ENCODE measurements at places on chromosomes 6 and 20.

GRCh38 chr6:163814494-163815364 is 400.2 kb downstream of the QKI start:
- no peak for DNase-seq

GRCh38 chr20:46040902-46041535 is 12.0 kb downstream of the SLC12A5 start:
- no peak for DNase-seq

- DNase-seq = no peak
These were observed 730 bp downstream of the PARD6B start for GRCh38 chr20:50731930-50732690.

DNA sequence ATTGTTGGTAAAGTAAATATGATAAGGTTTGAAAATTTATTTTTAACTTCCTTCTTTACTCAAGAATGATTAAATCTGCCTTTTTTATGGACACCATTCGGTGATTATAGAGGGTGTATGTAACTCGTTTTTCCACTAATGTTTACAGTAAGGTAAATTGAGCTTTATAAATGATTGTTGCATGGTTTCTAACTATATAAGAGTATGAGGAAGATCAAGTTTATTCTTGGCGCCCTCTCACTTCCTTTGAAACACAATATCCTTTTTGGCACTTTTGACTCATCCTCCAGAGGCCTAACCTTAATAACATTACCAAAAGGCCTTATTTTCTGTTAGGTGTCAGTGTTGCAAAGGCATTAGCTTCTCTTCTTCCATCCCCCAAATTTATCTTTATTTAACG is 41.8 kb upstream of the MTRF1L start:
- no peak for DNase-seq

DNA sequence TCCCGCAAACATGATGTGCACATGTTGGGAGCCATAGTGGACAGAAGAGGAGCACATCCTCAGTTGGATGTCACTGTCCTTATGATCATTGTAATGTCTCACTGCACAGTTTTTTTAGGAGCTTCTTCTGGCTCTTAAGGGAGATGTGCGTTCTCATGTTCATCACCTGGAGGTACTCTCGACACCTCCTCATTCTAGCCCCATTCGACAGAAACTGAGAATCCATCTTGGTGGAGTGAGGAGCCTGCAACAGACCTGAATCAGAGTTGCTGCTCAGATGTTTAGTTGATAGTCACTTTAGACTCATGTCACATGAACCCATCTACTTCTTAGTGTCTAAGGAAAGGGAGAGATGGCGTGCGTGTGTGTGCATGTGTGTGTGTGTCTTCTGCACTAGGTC is 2.3 kb upstream of the BMP6 start:
- DNase-seq = no peak

- no peak for DNase-seq
These were observed 129.1 kb downstream of the PACRG start for GRCh38 chr6:162856885-162857284.

GRCh38 chr20:57310821-57311514 is 18.6 kb upstream of the SPO11 start:
- no peak for DNase-seq

GRCh38 chr6:167394339-167394738 is 69.5 kb downstream of the TTLL2 start:
- no peak for DNase-seq

DNA sequence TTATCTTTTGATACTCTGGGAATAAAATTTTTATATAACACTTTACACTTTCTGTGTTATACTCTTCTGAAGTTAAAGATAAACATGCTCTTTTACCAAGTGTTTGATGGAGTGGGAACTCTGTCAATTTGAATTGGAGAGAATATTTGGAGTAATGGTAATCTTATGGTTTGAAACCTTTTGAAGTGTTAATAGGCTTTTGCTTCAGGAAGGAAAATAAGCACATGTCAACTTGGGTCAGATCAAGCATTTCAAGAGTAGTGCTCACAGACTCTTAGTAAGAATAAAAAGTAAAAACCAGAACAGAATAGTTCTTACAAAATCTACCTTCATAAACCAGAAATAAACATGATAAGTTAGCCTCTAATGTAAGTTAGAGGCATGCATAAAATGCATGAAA is 24.4 kb upstream of the IRAK1BP1 start:
- no peak for DNase-seq

DNA sequence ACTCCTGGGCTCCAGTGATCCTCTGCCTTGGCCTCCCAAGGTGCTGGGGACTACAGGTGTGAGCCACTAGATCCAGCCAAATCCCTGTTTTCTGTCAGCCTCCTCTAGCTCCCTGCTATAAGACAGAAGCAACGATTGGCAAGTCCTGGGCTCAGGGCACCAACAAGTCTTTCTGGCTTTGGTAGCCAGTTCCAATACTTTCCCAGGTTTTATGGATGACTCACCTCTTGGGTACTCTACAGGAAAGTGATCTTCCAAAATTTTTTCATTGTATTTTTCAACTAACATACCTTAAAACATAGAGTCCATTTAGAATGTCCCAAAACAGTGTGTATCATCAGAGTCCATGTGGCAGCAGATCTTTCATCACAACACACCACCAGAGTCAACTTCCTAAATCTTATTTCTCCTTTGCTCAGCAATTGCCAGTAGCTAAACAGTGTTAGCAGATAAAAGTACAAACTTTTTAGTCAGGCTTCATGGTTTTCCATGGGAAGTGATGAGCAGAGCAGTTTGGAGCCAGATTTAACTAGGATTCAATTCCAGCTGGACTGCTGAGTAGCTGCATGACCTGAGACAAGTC is 13.3 kb downstream of the GABBR1 start:
- no peak for DNase-seq

- no peak for DNase-seq
These were observed 523.6 kb upstream of the RNF217 start for GRCh38 chr6:124438546-124439065.

- DNase-seq = no peak
These were observed 92.1 kb upstream of the FAM184A start for GRCh38 chr6:119170447-119171087.

- DNase-seq = no peak
These were observed 55.6 kb upstream of the MPC1 start for GRCh38 chr6:166438211-166438861.

- no peak for DNase-seq
These were observed 2.1 kb downstream of the CDS2 start for GRCh38 chr20:5128886-5129285.

DNA sequence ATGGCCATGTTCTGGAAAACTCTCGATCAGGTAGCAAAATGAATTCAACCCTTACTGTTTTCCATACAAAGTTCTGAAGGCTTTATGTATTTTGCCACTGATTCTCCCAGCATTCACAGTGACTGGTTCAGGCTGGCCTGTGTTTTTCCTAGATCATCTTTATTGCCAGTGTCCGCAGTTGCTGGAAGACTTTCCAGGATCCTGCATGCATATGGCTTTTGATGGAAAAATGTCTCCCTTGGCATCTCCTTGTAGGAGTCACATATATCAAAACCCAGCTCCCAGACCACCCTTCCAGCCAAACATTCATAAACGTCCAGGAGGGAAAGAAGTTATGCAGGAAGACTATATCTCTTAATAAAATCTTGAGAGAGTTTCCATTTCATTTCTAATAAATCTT is 588.8 kb downstream of the MAFB start:
- DNase-seq = no peak

DNA sequence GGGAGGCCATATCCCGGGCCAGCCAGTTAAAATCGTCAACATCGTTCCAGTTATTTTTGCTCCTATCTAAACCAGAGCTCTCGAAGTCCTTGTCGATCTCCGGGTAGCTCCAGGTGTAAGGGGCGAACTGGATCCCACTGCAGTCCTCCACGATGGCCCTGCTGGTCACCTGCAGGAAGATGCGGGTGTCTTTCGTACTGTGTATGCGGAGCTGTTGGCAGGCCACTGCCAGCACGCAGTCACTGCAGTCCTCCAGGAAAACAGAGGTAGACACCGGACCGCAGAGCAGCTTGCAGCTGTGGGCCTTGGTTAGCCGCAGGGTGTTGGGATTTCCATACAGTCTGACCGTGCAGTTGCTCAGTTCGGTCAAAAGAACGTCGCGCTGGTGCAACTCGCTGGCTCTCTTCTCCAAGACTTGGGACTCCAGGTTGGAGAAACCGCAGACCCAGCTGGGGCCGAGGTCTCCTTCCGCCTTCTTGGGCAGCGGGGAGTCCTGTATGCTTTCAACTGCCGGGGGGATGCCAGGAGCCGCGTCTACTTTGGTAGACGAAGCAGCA is 742 bp downstream of the TBCC start:
- DNase-seq = no peak

- DNase-seq = no peak
These were observed 66.8 kb upstream of the MYL9 start for GRCh38 chr20:36474563-36474962.

DNA sequence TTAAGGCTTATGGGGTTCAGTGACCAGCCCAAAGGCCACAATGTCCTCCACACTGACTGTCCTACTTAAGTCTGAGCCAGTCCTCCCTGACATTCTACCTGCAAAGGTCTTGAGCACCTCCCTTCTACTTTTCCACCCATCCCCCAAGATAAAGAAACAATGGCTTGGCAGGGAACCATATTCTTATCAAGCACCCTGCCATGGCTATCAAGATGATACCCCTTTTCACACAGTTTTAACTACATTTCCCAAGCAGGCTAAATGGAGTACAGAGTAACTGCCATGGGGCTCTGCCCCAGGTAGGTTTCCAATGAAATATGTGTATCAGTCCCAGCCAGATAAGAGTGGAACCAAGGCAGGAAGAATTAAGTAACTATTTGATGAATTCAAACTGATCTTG is 85.9 kb upstream of the MOCS1 start:
- no peak for DNase-seq

GRCh38 chr6:137827977-137828810 is 38.9 kb upstream of the TNFAIP3 start:
- no peak for DNase-seq

- DNase-seq = no peak
These were observed 584 bp downstream of the C20orf141 start for GRCh38 chr20:2815242-2815900.

GRCh38 chr6:142300302-142300701 is 1.5 kb upstream of the ADGRG6 start:
- no peak for DNase-seq

DNA sequence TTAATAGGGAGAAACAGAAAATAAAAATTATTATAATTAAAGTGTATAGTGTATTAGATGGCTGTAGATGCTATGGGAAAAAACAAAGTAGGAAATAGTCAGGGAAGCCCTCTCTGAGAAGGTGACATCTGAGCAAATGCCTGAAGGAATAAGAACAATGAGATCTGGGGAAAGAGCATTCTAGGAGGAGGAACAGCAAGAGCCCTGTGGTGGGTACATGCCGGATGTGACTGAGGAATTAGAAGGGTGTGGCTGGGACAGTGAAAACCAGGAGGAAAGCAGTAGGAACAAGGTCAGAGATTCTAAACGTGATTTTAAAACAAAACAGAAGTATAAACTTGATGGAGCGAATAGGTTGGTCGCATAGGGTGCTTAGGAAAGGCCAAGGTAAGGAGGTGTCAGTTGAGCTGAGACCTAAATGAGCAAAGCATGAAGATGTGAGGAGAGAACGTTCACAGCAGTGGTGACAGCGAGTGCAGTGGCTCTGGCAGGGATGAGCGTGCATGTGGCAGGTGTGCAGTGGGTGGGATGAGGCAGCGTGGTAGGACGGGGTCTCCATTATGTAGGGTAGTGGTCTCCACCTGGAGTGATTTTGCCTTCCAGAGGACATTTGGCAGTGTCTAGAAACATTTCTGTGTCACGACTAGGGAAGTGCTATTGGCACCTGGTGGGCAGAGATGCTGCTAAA is 97.1 kb upstream of the MRPS10 start:
- DNase-seq = no peak

- DNase-seq = no peak
These were observed 26.3 kb downstream of the SLC2A4RG start for GRCh38 chr20:63765902-63766301.

- no peak for DNase-seq
These were observed 52.2 kb upstream of the UNC93A start for GRCh38 chr6:167238694-167239467.

GRCh38 chr6:101666256-101666655 is 272.7 kb downstream of the GRIK2 start:
- no peak for DNase-seq

GRCh38 chr6:150267686-150268561 is 100.9 kb upstream of the IYD start:
- DNase-seq = no peak

DNA sequence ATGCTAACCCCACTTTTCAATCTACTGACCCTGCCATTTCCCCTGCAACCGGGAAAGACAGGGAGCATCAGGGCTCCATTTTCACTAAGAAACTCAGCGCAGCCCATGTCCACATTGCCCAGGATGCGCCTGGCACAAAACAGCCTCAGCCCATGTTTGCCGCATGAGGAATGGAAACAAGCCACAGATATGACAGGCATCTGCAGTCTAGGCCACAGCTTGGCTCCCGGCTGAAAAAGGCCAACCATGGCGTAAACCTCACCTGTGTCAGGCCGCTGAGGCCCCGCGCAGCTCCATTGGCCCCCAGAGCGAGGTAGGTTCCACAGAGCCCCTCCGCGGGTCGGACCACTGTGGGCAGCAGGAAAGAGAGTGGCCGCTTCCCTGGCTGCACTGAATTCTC is 21.7 kb downstream of the GGT7 start:
- DNase-seq = no peak

- DNase-seq = peak; percentile 51
These were observed 546 bp downstream of the C6orf136 start for GRCh38 chr6:30647242-30648116.

DNA sequence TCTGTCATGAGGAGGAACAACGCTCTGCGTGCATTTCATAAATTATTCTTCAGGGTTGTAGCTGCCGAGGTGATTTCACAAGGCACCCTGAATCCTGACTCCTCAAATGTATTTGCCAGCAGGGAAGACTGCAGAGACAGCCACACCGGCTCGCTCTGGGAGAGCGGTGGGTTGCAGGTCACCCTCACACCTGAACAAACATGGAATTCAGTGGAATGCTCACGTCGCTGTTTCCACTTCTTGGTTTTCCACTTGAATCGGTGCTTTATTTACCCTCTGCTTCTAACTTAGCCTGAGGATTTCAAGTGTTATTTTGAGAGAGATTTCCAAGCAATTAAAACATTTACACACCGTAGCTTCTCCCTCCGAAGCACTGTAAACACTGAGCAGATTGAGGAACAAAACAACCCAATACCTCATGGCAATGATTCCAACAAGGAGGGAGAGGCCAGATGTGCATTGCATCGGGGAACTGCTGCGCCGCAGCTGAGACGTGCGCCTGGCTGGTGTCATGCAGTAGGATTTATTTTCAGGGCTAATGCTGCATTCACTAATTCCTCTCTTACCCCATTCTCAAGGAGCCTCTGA is 59.5 kb upstream of the GGTLC1 start:
- DNase-seq = no peak

- DNase-seq = no peak
These were observed 71.7 kb upstream of the MAP3K4 start for GRCh38 chr6:160919723-160920440.

GRCh38 chr20:49110767-49111694 is 64.9 kb downstream of the CSE1L start:
- no peak for DNase-seq

GRCh38 chr20:54305421-54305820 is 97.5 kb downstream of the PFDN4 start:
- no peak for DNase-seq

- peak; percentile 9 for DNase-seq
These were observed 593 bp downstream of the MMP24 start for GRCh38 chr20:35226884-35227681.
